ENCODE measurements at places on chromosomes 16 and 17.

DNA sequence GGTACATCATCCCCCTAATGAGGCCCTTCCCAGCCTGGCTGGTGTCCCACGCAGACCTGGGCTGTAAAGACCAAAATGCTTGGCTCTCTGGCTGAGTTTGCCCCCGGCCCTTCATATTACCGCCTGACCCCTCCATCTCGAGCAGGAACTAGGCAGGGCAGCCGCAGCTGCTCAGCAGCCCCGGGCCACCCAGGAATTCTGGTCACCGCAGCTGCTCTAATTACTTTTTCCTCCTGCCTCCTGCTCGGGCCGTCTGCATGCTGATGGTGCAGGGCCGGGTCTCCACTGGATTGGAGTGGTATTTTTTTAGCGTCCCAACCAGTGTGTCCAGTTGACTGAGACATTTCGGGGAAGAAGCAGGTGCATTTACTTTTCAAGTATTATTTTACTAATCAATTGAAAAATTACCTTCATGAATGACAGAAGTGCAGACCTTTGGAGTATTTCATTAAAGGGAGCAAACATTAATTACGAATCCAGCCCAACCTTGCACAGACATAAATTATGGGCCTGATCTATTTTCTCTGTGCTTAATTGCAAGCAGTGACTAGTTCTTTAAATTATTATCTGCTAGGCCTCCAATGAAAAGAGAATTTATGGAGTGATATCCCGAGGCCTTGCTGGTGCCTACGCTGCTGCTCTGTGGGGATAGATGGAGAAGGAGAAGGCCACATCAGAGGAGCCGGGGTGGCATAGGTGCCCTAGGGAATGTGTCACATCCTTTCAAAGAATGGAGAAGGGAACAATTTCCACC lies 176.2 kb downstream of the CYLD start:
- no peak for DNase-seq

GRCh38 chr16:35440875-35441274 lies 1981.5 kb downstream of the TP53TG3F start:
- no peak for DNase-seq

DNA sequence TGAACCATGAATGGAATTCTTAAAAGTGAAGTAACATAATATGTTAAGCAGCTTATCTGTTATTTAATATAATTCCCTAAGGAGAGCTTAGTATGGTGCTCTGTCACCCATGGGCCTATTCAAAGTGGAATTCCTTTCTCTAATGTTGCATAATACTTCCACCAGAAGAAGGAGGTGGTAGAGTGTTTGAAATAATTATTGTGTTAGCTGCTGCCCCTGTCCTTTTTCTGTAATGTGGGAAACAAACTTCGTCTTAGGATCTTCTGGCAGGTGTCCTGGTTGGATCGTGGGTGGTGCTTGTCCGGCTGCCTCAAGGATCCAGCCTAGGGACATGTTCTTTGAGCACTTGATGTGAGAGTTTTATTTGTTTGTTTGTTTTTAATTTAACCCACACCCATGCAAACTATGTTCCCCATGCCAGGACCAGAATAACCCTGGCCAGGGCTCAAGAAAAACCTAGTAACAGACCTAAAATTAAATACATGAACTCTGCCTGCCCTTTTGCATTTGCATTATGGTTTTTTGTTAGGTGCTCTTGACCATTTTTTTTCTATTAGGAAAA lies 46.1 kb downstream of the ZNRF1 start:
- DNase-seq = no peak

DNA sequence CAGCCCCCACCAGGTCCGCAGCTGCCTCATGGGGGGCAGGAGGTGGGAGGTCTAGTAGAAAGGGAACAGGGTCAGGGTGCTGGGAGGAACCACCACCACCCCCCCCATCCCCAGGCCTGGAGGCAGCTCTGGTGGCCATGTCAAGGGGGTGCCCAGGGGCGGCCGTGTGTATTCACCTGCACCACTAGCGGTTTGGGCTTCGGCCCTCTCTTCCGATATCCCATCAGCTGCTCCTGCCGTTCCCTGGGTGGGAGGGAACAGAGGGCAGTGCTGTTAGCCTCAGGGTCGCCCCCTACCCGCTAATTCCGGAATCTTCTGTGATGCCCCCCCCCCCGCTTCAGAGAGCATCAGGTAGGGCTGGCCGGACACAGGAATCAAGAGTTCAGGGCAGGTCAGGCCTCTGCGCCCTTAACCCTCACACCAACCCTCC lies 3.8 kb downstream of the CBX4 start:
- no peak for DNase-seq

GRCh38 chr16:1134776-1135458 lies 18.0 kb upstream of the CACNA1H start:
- no peak for DNase-seq

DNA sequence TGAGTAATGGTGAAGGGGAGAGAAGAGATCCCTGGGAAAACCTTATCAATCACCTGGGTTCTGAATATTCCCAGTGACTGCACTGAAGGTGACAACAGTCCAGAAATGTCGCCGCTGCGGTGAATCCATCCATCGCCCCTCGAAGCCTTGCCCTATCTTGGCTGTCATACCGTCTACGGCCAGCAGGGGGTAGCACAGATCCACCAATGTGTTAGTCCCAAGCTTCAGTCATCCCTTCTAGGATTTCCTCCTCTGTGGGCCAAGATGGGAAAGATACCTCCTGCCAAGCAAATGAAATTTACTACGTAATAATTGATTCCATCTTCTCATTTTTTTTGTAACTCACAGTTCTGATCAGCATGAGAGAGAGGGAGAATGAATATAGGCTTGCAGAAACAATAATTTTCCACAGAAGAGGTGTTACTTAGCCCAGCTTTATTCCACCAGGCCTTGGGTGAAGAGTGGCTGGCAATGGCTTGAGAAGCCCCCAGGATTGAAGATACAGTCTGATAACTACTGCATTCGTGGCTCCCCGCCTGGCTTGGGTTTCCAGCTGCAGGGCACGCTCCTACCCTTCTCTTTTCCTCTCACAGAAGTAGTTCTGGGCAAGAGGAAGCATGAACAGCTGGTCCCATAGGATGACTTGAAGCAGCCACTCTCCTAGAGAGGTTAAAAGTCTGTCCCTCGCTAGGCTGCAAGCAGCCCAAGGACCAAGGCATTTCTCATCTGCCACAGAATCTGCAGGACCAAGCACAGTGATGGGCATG lies 2.6 kb upstream of the FMNL1 start:
- DNase-seq = peak; percentile 87

DNA sequence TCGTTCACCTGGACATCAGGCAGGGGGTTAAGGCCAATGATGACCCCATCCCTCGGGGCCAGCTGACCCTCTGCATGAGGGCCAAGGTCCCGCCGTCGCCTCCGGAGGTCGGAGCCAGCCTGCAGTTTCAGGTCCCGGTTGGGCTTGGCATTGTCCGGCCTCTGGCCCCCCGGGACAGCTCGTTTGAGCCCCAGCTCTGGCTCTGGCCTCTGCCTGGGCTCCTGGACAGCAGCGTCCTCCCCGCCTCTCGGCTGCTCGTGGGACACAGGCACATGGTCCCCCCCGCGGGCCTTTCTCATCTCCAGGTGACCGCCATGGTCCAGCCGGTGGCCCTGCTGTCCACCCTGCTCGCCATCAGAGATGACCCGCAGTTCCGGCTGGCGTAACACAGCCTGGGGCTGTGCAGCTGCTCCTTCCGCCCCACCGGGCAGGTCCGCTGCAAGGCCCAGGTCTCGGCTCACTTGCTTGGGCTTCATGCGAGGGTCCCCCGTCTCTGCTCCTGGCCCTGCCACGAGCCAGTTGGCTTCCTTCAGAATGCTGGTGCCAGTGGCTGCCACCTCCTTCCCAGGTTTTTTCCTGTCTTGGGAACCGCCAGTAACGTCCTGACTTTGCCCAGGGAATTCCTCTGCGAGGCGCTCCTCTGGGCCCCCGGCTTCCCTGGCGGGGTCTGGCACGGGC lies 6.7 kb downstream of the NDUFAF8 start:
- DNase-seq = peak; percentile 27

DNA sequence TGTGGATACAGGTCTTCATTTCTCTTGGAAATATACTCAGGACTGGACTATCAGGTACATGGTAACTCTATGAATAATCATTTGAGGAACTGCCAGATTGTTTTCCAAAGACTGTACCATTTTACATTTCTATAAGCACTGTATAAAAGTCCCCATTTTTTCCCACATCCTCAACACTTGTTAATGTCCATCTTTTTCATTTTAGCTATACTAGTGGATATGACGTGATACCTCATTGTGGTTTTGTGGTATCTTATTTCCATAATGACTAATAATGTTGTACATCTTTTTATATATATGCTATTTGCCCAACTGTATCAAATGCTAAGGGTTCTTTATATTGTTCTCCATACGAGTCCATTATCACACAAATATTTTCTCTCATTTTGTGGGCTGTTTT lies 22.9 kb downstream of the NUP88 start:
- DNase-seq = no peak

DNA sequence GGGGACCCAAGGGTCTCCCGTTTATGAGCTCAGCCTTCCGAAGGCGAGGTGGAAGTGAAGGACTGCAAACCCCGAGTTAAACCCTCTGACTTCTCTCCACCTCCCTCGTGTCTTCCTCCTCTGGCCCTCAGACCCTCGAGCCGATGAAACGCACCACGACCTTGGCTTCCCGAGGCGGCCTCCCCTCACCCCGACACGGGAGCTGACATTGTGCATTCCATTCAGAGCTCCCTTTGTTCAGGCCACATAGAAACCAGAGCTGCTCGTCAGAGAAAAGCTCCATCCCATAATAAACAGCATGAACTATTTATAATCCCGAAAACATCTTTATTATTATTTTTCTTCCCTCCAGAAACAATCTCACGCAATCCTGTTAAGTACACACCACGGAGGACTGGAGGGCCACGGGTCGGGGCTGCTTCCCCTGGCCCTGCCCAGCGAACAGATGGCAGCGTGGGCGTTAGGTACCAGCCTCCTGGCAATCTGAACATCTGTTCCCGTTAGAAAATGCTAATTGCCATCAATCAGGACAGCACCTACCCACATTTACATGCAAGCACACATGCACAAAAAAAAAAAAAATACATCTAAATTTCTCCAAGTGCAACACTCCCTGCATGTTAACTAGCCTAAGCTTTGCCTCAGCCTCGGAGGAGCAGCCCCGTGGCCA lies 145.7 kb downstream of the RBFOX3 start:
- no peak for DNase-seq

GRCh38 chr17:42760652-42761581 lies at the start of gene RAMP2:
Gene RAMP2, plus strand, starts transcription at chr17:42761227. Its CDS starts 35 bp downstream, at chr17:42761262.
- peak; percentile 51 for DNase-seq

GRCh38 chr17:61361084-61361483 lies 38.6 kb upstream of the TBX2 start:
- no peak for DNase-seq

DNA sequence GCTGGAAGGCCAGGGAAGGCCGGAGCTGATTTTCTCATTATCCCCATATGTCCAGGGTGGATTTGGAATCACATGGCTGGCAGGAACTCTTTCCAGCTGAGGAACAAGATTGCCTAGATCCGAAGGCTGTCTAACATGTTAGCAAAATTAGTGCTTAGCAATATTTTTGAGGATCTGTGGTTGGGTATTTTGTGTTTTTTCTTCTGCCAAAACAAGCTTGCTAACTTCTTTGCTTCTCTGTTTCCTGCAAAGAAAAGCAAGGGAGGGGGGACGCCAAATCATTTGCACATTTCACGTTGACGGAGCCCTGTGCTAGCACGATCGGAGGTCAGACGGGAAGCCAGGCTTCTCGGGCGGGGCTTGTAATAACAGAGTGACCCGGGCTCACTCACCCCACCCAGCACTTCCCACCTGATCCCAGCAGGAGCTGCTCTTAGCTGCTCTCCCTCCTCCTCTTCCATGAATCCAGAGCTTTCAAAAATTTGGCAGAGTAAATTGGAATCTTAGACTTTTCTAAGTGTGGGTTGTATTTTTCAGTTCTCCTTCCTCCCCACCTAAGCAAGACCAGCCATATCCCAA lies 33.3 kb upstream of the FOXF1 start:
- no peak for DNase-seq

DNA sequence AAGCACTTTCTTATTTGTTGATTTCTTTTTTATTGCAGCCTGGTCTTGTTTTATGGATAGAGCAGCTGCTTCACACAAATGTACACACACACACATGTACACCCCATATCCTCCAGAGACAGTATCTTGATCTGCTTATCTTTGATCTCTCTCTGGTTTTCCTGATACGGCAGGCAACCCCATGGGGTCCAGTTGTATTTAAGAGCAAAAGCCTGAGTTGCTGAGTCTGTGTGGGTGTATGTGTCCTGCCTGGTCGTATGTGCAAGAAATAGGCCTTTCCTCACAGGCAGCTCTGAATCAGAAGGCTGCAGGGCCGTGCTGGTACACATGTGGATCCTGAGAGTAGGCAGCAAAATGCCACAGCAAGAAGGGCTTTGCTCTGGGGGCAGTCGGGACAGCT lies 14.6 kb upstream of the LGALS9 start:
- no peak for DNase-seq

GRCh38 chr16:64754279-64754678 lies 367.6 kb downstream of the CDH11 start:
- no peak for DNase-seq

DNA sequence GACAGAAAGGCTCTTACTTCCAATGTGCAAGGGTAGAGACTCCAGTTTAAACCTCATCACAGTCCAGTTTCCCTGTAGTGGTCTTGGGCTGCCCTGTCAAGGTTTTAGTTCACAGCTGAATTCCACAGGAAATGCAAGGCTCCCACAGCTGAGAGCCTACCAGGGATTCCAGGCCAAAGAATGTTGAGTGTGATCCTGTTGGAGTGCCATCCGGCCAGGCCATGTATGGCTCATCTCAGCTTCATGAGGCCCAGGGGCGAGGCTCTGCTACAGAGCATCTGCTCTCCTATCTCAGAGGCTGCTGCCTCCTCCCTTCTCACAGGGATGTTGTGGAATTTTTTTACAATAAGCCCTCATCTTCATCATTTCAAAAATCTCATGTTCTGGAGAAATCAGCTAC lies 239.8 kb upstream of the CCL2 start:
- no peak for DNase-seq

DNA sequence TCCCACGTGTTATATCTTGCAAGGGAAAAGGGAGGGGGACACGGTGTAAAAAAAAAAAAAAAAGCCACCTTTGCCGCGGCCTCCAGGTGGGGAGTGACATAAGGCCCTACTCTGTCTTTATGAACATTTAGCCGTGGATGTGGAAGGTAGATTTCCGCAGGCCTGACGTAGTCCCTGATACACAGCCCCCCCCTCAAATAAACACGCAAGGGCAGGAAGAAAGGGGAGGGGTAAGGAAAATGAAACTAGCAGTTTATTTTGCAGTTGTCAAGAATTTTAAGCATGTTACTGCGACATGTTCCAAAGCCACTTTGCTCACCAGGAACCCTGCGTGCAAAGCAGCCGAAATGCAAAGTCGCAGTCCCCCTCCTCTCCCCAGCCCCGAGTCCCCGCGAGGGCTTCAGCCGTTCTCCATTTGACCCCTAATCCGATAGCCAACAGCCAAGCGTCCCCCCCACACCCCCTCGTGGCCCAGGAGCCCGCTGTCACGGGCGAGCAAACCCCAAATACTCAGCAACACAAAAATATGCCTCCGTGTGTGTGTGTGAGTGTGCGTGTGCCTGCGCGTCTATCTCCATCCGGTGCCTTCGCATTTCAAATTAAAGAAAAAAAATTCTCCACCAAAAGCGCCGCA lies 1.2 kb downstream of the CBX4 start:
- no peak for DNase-seq

- DNase-seq = peak; percentile 32
Measured at GRCh38 chr17:44038604-44039011, 23.8 kb upstream of the TMEM101 start.

GRCh38 chr16:86580063-86580790 lies 1.9 kb downstream of the FOXL1 start:
- DNase-seq = no peak

All from BE2C (cell line).